ENCODE measurements at places on chromosomes 12 and 14.
A peak's percentile ranks its signal among the peaks of the same experiment; 100 is the strongest.

- peak; percentile 65 for DNase-seq
Measured at GRCh38 chr12:6230321-6231110, 30.3 kb downstream of the CD9 start.

- no peak for DNase-seq
Measured at GRCh38 chr12:63944586-63945228, 100.2 kb downstream of the SRGAP1 start.

DNA sequence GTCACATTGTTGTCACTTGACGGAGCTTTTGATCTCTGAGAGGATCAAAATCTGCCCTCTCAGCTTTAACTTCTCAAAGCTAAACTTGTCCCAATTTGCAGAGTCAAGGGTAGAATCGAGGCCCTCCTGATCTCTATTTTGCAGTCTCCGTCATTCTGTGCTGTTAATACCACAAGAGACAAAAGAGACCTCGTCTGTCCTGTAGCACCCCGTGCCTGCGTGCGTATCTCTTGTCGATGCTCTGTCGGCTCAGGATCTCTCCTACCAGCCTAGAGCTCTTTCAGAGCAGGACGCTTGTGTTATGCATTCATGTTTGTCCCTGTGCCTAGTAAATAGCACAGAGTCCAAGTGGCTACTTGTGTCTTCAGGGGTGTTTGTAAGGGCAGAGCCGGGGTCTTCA lies 5.1 kb downstream of the EVL start:
- no peak for DNase-seq

- DNase-seq, result no peak
Measured at GRCh38 chr12:57460468-57460784, 841 bp downstream of the GLI1 start.

DNA sequence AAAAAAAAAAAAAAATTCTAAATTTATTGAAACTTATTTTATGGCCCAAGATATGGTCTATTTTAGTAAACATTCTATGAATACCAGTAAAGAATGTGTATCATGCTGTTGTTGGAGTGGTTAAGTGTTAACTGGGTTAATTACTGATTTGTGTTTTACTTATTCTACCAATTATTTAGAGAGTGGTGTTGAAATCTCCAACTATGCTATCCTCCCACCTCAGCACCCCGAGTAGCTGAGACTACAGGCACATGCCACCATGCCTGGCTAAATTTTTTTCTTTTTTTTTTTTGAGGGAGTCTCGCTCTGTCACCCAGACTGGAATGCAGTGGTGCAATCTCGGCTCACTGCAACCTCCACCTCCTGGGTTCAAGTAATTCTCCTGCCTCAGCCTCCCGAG lies 72.2 kb downstream of the R3HDM2 start:
- no peak for DNase-seq

GRCh38 chr14:73180385-73180805 lies 44.1 kb downstream of the PSEN1 start:
- DNase-seq, result no peak

GRCh38 chr12:116792403-116792802 lies 54.3 kb downstream of the RNFT2 start:
- no peak for DNase-seq

DNA sequence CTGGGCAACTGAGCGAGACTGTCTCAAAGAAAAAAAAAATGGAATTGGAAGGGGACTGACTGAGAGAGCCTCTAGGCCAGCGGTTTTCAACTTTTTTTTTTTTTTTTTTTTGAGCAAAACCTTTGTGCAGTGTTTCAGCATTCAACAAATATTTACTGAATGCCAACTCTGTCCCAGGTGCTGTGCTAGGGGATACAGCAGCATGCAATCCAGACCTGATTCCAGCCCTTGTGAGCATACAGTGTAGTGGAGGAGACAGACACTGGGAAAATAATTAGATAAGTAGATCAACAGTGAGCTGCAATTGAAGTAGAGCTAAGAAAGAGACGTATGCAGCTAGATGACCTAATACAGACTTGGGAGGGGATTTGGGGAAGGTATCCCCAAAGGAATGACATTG lies 23.8 kb upstream of the LTBP2 start:
- DNase-seq, result no peak

- DNase-seq, result no peak
Measured at GRCh38 chr14:22830443-22831010, 840 bp downstream of the MRPL52 start.

DNA sequence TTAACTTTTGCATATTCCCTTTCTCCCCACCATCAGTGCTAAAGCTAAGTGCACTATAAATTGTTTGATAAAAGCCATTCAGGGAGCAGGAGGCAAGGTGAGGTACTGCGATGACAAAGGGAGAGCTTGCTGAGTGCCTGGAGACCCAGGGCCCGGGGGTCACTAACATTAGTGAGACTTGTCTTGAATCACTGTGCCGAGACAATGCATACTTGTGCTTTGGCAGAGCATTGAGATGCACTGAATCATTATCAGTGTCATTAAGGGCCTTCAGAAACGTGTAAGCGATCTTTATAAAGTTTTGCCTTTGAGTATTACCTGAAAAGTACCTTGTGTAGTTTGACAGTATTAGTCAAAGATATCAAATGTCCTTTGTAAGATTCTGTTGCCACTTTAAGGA lies 447.5 kb downstream of the PCNX1 start:
- DNase-seq, result no peak

- DNase-seq, result no peak
Measured at GRCh38 chr14:61536661-61537562, 158.4 kb upstream of the HIF1A start.

DNA sequence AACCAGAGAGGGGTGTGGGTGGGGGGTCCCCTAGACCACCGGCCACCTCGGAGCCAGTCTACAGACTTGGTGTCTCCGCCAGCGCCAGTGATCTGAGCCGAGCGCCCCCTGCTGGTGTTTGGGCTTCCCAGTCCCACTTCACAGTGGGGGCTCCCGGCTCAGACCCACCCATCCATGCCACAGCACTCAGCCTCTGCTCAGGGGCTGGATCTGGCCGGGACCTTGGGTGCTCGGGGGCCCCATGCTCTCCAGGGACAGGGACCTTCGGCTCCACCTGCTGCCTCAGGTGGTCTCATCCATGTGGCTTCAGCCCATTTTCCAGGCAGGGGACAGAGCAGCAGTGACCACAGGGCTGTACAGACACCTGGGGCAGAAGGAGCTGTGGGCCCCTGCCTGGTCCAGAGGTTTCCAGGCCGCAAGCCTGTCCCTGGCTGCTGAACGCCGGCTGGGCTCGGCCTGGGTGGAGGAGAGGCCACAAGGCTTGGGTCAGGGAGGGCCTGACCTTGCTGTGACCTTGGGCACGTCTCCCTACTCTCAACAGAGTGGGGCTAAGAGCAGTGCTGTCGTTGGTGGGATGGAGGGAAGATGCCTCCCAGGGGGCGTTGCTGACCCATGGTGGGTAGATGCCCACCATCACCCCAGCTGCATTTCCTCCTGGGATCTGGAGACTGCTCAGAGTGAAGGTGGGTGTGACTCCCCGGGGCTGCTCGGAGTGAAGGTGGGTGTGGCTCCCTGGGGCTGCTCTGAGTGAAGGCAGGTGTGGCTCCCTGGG lies 86.3 kb downstream of the KIF26A start:
- no peak for DNase-seq

DNA sequence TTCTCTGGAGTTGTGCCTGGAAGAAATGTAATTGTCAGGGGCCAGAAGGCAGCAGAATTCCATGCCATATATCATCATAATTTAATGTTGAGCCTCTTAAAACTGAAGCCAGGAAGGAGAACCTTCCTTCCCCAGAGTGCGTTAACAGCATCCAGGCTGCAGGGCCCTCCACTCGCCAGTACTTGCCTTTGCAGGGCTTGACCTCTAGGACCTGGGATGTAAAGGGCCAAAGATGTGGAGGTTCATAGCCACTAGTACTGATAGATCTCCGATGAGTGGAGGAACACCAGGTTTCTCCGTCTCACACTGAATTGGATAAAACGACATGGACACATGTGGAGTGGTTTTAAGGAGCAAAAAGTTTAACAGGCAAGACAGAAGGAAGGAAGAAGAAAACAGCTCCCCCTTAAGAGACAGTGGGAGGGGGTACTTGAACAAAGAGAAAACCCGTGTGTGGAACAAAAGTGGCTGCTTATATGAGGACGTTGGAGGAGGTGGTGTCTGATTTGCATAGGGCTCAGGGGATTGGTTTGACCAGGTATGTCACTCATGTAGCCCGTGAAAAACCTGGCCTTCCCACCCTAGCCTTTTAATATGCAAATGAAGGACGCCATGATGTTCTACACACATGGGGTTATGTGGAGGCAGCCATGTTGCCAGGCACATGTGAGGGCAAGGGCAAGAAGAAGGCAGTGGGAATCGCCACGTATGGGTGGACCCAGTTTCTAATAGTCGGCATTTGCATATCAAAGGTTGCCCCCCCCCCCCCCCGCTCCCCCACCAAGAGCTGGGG lies 38.8 kb upstream of the WSCD2 start:
- no peak for DNase-seq

DNA sequence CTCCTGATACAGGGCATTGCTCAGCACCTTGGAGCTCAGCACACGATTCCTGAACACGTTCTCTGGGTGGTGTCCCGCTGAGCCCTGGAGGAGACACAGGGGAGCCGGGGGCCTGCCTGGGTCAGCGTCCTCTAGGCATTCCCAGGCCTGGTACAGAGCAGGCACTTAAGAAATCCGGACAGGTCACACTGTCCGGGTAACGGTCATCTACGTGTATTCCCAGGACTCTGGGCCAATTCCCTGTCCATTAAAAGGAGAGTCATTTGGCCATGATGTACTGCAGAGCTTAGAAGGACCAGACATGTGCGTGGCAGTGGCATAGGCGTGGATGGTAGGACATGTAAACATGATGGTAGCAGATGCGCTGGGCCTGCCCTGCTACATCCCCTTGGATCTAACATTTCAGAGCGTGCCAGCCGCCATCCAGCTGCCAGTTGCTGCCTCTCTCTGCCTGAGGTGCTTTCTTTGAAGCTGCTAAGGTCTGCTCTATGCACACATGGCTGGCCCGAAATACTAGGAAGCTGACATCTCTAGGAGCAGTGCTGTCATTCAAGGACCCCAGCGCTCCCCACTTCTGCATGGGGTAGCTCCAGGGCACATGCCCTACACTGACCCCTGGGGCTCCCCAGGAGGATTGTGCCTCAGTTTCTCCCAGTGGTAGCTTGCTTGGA lies 273.1 kb upstream of the RTL1 start:
- DNase-seq, result no peak

DNA sequence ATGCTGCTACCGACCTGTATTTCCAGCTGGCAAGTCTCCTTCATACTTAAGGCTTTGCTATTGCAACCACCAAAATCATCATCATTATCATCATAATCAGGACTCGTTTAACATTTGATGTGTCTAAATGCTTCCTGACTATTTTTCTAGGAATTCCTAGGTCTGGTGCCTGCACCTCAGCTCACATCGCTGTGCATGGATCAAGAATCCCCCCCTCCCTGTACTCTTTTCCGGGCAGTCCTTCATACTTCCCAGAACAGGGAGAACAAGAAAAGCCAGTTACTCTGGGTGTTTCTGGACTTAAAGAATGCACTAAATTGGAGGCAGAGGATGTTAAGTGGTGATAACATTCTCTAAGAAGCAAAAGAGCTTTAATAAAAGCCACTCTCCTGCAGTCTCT lies 9.4 kb downstream of the ERP27 start:
- peak; percentile 57 for DNase-seq

- DNase-seq, result no peak
Measured at GRCh38 chr14:95072310-95072905, 84.9 kb downstream of the DICER1 start.

DNA sequence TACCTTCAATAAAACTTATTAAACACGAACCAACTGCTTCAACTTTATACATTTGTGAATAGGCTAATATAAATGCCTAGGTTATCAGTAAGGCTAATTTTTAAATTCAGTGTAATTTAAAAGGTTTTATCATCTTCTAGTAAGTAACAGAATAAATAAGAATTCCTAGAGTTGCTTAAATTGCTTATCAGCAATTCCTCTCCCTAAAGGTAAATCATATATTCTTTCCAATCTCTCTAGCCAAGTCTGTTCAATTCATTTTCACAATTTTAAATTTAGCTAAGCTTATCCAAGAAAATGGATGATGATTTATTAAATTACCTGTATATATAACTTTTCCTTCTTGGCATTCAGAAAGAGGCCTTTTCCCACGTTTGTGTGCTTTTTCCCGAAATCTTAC lies 4.6 kb downstream of the PUS7L start:
- no peak for DNase-seq

- DNase-seq, result no peak
Measured at GRCh38 chr12:100986595-100987547, 192.3 kb downstream of the ANO4 start.

DNA sequence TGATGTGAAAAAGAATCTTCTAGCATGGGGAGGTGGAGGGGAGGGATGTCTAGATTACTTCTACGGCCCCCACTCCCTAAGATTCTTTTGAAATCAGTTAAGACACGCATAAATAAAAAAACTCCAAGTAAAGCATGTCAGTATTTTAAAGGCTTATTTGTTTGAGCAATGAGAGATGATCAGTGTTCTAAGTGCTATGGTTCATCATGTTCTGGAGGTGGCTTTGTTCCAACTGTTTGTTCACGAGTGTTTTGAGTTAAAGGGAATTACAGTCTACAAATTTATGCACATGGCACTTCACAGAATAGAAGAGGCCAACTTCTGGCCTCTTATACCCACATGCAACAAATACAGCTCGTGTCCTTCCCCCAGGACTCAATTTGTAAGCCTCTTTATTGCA lies 394.9 kb downstream of the RAD51B start:
- DNase-seq, result no peak

- DNase-seq, result peak; percentile 66
Measured at GRCh38 chr12:123141615-123142517, 9.0 kb downstream of the PITPNM2 start.

DNA sequence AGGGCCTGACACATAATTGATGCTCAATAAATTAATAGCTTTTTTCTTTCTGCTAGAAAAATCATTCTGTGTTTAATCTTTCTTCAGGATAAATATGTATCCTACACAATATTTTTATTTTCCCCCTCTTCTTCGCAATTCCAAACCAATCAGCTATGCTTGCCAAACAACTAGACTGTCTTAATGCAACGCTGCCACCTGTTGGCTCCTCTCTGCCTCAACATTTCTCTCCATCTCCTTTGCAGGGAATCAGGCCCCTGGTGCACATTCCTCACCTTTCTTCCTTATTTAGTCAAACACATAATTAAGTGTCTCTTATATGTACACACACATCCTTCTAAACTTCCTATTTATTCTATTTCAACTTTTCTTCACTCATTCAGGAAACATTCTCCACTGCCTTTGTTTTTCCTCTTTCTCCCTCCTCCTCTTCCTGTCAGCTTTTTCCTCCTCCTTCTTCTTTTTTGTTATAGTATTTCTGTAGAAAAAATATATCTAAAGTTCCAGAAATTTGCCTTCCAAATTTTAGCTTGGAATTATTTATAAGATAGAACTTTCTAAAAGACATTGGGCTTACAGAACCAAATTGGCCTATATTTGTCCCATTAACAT lies 406.0 kb downstream of the PRKD1 start:
- DNase-seq, result no peak
